ENCODE measurements at places on chromosomes 7 and 10.
A peak's percentile ranks its signal among the peaks of the same experiment; 100 is the strongest.

GRCh38 chr10:64040781-64041180 lies 519.6 kb downstream of the REEP3 start:
- no peaks in the 10 kb centered on the region for H3K27me3 ChIP-seq
- no peak for DNase-seq
- no peaks in the 10 kb centered on the region for H3K36me3 ChIP-seq
- no peak overlapping the region for H3K27ac ChIP-seq
- H3K4me3 ChIP-seq = no peak overlapping the region

DNA sequence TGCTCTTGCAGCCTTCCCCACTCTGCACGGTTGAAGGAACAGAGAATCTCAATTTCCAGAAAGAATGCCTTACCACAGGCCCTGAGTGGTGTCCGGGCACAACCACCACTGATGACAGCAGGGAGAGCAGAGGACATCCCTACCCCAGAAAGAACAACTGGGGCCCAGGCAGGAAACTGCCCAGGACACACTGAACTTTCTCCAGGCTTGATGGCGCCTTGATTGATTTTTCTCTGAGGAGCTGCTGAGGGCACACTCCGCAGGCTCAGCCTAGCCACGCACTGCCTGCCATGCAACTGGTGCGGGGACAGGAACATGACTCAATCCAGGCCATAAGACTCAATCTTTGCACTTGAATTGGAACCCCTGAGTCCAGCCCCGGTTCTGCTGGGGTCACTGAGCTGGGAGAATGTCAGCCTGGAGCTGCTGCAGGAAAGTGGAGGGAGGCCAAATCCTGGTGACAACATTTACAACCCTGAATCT lies 5.9 kb downstream of the AKR1B1 start:
- H3K27me3 ChIP-seq = no peaks in the 10 kb centered on the region
- DNase-seq = no peak
- peak overlapping the region; percentile 7 for H3K4me3 ChIP-seq
- H3K27ac ChIP-seq = peak overlapping the region; percentile 89

DNA sequence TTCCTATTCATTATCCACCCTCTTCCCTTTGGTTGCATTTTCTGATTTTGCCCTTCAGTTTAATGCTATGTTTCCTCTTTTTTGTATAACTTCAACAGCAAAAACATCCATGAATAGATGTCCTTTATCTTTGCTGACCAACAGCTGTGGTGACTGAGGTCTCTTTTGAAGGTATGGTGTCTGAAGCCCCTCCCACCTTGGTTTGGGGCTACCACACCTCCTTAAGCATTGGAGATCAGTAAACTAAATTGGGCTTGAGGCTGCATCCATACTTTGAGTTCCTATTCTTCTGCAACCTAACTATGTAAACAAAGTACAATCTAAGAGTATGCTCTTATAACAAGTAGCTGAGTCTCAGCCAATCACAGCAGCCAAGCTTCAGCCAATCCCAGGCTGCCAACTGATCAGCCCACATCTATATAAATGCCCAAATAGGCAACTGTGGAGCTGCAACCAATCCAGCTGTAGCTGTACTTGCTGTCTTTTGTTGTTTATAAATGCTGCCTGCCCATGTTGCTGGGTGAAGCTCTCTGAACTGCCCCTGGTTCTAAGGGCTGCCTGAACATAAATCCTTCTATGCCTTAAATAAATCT lies 69.4 kb upstream of the PDLIM1 start:
- H3K27me3 ChIP-seq = no peaks in the 10 kb centered on the region
- DNase-seq = peak; percentile 33
- no peak overlapping the region for H3K4me3 ChIP-seq
- no peak overlapping the region for H3K27ac ChIP-seq

DNA sequence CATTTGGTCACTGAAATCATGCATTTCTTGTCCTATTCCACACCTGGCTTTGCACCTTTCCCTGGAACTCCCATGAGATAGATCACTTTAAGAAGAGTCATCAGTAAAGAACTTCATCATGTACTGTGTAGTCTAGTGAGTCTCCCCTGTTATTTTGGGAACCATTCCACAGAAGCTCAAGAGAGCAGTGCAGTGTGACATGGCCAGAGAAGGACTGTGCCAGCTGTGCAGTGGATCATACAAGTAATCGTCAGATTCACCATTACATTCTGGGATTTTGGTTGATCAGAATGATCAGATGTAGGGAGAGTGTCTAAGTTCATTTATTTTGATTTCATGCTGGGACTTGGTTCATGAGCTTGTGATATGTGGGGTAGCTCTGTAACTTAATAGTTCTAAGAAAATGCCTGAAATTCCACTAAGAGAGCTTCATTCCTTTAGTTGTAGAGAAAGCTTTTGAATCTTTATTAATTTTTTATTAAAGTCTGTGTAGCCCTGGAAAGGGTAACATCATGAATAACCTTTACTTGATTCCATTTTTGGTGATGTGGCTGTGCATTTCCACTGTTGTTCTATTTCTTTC lies 166.8 kb downstream of the SUGCT start:
- no peak overlapping the region for H3K4me3 ChIP-seq
- H3K4me1 ChIP-seq = peaks cover 19% of the 10 kb centered on the region
- no peaks in the 10 kb centered on the region for H3K27me3 ChIP-seq
- DNase-seq = no peak
- no peaks in the 10 kb centered on the region for H3K36me3 ChIP-seq

GRCh38 chr10:8712656-8713055 lies 658.2 kb downstream of the GATA3 start:
- no peaks in the 10 kb centered on the region for H3K4me1 ChIP-seq
- H3K27me3 ChIP-seq = no peaks in the 10 kb centered on the region
- no peaks in the 10 kb centered on the region for H3K36me3 ChIP-seq
- no peak overlapping the region for H3K27ac ChIP-seq

DNA sequence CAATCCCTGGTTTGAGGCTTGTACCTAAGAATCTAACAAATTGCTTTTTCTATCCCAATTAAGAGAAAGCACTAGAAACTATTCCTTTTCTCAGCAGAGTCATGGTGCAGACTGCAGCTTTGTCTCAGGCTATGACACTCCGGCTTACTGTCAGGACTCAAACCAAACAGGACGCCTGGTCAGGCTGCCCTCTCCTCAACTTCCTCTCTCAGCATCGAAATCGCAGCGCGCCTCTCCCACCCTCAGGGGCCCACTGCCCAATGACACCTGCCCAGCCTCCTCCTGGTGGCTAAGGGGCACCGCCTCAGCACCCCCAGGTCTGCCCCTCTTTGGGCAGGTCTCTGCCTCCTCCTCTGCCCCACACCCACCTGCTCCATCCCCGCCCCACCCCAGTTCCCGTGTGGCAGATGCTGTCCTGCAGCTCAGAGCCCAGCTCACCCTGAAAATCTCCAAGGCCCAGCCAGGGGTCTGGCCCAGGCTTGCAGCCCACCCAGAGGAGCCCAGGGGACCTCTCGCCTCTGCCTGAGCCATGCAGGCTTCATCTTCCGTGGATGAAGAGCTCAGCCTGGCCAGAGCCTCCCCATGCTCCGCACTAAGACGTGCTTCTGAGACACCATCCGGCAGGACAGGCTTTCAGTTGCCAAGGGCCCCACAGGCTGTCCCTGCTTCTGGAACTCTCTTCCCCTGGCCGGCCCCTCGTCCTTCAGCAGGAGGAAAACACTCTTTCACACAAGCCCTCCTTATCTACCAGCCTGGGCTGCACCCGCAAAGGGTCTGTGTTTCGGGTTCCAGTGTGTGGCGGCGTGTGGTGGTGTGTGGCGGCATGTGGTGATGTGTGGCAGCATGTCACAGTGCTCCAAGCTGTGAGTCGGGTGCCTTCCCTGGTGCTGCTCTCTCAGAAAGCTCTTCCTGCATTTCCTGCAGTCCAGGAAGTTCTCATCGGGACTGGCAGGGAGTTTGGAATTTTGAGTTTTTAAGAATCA lies 16.4 kb upstream of the PTPRN2 start:
- no peak for DNase-seq
- H3K4me3 ChIP-seq = no peak overlapping the region
- no peaks in the 10 kb centered on the region for H3K4me1 ChIP-seq
- H3K36me3 ChIP-seq = peaks cover 19% of the 10 kb centered on the region
- H3K27ac ChIP-seq = no peak overlapping the region

GRCh38 chr10:52740913-52741675 lies 31.5 kb downstream of the MBL2 start:
- DNase-seq = peak; percentile 69
- H3K27ac ChIP-seq = no peak overlapping the region
- 0 out of 2 replicates have a peak, but pooled peaks cover 2% of the 10 kb centered on the region for H3K27me3 ChIP-seq
- H3K36me3 ChIP-seq = no peaks in the 10 kb centered on the region
- H3K4me1 ChIP-seq = no peaks in the 10 kb centered on the region
- no peak overlapping the region for H3K4me3 ChIP-seq

GRCh38 chr7:14691597-14692203 lies 210.9 kb downstream of the DGKB start:
- H3K27ac ChIP-seq = no peak overlapping the region
- no peaks in the 10 kb centered on the region for H3K4me1 ChIP-seq
- no peaks in the 10 kb centered on the region for H3K36me3 ChIP-seq
- peak; percentile 44 for DNase-seq
- H3K27me3 ChIP-seq = no peaks in the 10 kb centered on the region
- no peak overlapping the region for H3K4me3 ChIP-seq

DNA sequence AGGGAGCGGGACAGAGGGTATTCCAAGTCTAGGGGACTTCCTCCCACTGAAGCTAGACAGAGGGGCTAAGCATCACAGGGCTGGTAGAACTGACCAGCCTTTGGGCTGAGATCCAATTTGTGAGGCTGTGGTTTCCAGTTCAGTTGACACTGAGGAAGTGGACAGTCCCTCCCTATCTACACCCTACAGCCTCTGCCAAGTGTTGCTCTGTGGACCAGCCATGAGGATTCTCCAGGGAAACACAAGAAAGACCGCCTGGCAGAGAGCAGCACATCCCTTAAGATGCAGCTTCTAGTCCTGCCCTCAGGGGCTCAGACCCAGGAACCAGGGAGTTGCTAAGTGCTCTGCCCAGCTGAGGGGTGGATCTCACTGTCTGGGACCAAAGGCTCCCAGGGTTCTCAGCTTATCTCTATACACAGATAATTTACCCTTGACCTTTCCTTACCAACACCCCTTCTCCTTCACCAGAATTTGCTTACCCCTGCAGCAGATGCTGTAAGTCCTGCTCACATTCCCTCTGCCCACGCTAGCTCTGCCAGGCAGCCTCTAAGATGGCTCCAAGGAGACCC lies 252.0 kb downstream of the SKIDA1 start:
- H3K27ac ChIP-seq = no peak overlapping the region
- no peaks in the 10 kb centered on the region for H3K27me3 ChIP-seq
- H3K36me3 ChIP-seq = no peaks in the 10 kb centered on the region
- no peak for DNase-seq

DNA sequence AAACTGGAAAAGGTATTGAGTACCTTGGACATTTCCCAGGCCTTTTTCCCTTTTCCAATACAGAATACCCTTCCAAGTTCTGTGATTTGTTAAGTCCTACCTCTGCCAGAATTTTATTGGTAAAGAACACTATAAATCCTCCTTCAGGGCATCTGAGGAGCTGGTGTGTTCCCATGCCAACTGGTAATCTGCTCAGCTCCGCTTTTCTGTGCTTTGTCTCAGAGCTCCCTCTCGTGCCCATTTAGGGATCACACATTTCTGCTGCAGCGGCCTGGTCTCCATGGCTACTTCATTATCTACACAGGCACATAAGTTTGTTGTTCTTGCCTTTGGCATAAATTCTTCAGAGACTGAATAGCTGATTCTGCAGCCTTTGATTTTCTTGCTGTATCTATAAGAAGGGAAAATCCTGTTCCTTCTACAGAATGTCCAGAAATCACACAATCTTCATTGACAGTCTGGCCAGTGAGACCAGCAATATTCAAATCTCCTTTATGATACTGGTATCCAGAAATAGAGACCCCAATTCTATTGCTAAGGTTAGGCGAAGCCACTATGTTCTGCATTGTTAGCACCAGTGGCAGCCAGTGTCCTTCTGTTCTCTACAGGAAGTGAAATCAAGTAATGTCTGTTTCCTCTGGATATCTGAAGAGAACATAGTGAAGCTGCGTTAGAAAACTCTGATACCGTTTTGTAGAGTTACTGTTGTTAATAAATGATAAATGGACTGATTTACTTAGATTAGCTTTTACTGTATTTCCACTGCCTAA lies 51.9 kb downstream of the DENND11 start:
- H3K27ac ChIP-seq = no peak overlapping the region
- no peak overlapping the region for H3K4me3 ChIP-seq
- H3K4me1 ChIP-seq = no peaks in the 10 kb centered on the region
- peak; percentile 22 for DNase-seq
- no peaks in the 10 kb centered on the region for H3K27me3 ChIP-seq

DNA sequence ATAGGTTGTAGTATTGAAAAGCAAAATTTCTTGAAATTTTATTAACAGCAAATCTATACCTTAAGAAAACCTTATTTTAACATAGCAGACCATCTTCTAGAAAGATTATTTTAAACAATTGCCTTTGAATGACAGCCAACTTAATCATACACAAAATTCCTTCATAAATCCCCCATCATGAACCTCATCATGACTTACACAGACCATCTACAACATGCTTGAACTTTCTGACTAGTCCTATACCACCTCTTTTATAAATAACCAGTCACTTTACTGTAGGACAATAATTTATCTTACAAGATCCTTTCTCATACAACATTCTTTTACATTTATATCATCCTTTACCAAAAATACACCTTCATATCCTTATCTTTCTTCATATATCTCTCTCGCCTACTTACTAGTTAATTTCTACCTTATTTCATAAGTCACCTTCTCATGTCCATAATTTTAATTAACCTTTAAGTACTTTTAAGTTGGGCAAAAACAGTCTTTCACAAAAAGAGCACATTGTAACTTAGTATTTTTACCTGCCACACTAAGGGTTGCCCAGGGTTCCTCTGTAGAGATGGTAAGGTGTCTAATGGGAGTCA lies 16.6 kb upstream of the PTN start:
- no peak overlapping the region for H3K27ac ChIP-seq
- no peaks in the 10 kb centered on the region for H3K36me3 ChIP-seq
- no peaks in the 10 kb centered on the region for H3K27me3 ChIP-seq
- no peaks in the 10 kb centered on the region for H3K4me1 ChIP-seq

DNA sequence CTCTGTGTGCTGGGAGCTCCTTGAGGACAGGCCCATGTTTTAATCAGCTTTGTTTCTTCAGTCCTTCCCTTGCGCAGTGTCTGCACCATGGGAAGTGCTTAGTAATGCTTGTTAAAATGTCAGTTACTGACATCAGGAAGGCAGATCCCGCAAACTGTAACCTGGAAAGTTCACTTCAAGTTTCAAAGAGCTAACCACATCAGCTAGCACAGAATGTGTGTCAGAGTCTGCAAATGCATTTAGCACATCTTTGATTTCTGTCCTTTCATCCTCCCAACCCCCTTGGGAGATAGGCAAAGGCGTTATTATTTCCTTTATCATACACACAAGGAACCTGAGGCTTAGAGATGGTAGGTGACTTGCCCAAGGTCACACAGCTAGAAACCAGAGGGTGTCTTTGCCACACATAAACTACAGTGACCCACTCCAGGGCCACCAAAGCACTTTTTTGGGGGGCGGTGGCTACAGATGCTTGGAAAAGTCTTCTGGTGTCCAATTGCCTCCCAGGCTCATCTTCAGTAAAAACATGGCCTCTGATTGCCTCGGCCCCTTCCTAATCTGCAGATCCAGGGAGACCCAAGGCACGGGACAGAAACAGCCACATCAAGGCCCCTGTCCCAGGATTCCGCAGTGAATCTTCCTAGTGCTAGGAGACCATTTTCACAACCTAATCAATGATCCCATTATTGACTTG lies 116.2 kb upstream of the GPR26 start:
- no peak overlapping the region for H3K4me3 ChIP-seq
- no peaks in the 10 kb centered on the region for H3K27me3 ChIP-seq
- no peaks in the 10 kb centered on the region for H3K4me1 ChIP-seq
- no peaks in the 10 kb centered on the region for H3K36me3 ChIP-seq
- H3K27ac ChIP-seq = no peak overlapping the region
- DNase-seq = no peak

Measured in SJCRH30 (cell line).